Natural killer cell treated with Interleukin-12 subunit alpha and Interleukin-12 subunit beta and Interleukin-15 and Interleukin-18, amount 100 ng/mL, for 72 hours (primary cell): ENCODE measurements at places on chromosomes 3 and 15. TPM values are rescaled to one million over a fixed set of nuclear protein-coding genes. Genes with fewer than 3 reads are reported as not detected.
A peak's percentile ranks its signal among the peaks of the same experiment; 100 is the strongest.

CEP19 gene
- 2.3 TPM for total RNA-seq

- peaks cover 16% of the 10 kb centered on the region for H3K4me1 ChIP-seq
- no peak for DNase-seq
- H3K36me3 ChIP-seq, result peaks cover 8% of the 10 kb centered on the region
- H3K27ac ChIP-seq, result no peak overlapping the region
- H3K4me3 ChIP-seq, result no peak overlapping the region
Observed at GRCh38 chr3:31469385-31469784, 63.3 kb upstream of the STT3B start.

DNA sequence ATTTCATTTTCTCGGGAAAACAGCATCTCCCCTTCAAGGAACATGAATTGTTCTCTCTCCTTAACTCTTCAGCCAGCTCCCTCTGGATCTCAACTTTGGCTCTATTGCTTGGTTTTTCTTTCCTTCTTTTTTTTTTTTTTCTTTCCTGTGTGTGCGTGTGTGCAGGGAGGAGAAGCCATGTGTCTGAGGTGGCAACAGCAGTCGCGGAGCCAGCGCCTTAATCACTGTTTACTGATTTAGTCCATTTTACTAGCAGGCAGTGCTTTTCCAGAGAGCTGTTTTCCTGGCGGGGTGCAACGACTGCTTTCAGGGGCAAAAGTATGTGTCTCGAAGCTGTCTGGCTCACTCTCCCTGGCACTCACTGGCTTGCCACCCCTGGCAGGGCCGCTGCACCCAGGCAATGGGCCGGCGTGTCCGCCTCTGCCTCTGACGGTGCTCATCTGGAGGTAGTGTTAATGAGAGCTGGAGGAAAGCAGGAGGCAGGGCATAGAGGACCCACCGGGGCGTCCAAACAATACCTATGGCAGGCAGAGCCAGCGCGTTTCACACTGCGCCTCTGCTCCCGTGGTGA lies 835.4 kb upstream of the NR2F2 start:
- H3K4me3 ChIP-seq, result no peak overlapping the region
- H3K27ac ChIP-seq, result no peak overlapping the region
- DNase-seq, result no peak
- H3K36me3 ChIP-seq, result no peaks in the 10 kb centered on the region

DNA sequence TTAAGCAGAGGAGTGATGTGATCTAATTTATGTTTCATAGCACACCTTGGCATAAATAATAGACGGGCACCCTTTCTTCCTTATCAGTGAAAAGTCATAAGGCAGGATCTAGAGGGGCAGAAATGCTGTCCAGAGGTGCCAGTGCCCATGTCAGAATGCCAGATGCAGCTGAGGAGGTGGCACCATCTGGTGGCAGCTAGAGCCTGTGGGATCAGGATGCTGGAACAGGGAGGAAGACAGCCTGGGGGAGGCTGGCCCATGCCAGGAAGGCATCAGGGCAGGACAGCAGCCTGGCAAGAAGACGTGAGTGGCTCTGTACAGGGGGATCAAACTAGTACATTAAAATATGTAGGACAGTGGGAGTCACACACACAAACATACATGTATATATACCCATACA lies 16.5 kb downstream of the MYH15 start:
- H3K4me3 ChIP-seq, result no peak overlapping the region
- H3K36me3 ChIP-seq, result no peaks in the 10 kb centered on the region
- no peak for DNase-seq
- no peaks in the 10 kb centered on the region for H3K4me1 ChIP-seq

GRCh38 chr3:148420242-148420641 lies 277.5 kb upstream of the AGTR1 start:
- H3K27me3 ChIP-seq, result no peaks in the 10 kb centered on the region
- no peak overlapping the region for H3K27ac ChIP-seq

ICE2 gene
- 79.4 TPM for total RNA-seq

GRCh38 chr3:66239513-66240123 lies 18.8 kb downstream of the SLC25A26 start:
- H3K27me3 ChIP-seq, result no peaks in the 10 kb centered on the region
- H3K4me1 ChIP-seq, result peaks cover 47% of the 10 kb centered on the region
- no peak for DNase-seq
- H3K27ac ChIP-seq, result peak overlapping the region; percentile 86
- H3K36me3 ChIP-seq, result peaks cover 38% of the 10 kb centered on the region

DNA sequence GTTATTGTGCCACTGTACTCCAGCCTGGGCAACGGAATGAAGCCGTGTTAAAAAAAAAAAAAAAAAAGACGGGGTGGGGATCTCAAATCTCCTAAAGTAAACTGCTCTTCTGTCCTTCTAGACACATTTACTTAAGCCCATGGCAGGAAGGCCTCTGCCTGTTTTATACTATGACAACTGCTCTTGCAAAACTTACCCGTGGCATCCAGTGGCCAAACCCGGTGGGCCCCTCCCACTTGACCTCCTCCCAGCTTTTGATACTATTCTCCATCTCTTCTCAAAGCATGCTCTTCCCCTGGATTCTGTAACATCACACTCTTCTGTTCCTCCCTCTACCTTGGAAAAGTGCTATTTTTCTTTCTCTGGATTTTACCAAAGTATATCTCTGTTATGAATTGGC lies 112.2 kb downstream of the RFTN1 start:
- peaks cover 26% of the 10 kb centered on the region for H3K36me3 ChIP-seq
- H3K4me3 ChIP-seq, result no peak overlapping the region
- H3K27me3 ChIP-seq, result no peaks in the 10 kb centered on the region
- H3K27ac ChIP-seq, result peak overlapping the region; percentile 57
- DNase-seq, result no peak
- peaks cover 51% of the 10 kb centered on the region for H3K4me1 ChIP-seq

TRIM42 gene
- not detected for total RNA-seq

- peaks cover 6% of the 10 kb centered on the region for H3K4me1 ChIP-seq
- no peak for DNase-seq
- H3K36me3 ChIP-seq, result no peaks in the 10 kb centered on the region
- H3K27me3 ChIP-seq, result peaks cover 6% of the 10 kb centered on the region
Observed at GRCh38 chr15:62506217-62506805, 341.2 kb upstream of the C2CD4B start.

- no peaks in the 10 kb centered on the region for H3K27me3 ChIP-seq
- no peaks in the 10 kb centered on the region for H3K36me3 ChIP-seq
- peaks cover 21% of the 10 kb centered on the region for H3K4me1 ChIP-seq
- no peak overlapping the region for H3K4me3 ChIP-seq
- DNase-seq, result no peak
Observed at GRCh38 chr3:11547498-11547897, 96.2 kb downstream of the VGLL4 start.

PTX3 gene
- not detected for total RNA-seq

DNA sequence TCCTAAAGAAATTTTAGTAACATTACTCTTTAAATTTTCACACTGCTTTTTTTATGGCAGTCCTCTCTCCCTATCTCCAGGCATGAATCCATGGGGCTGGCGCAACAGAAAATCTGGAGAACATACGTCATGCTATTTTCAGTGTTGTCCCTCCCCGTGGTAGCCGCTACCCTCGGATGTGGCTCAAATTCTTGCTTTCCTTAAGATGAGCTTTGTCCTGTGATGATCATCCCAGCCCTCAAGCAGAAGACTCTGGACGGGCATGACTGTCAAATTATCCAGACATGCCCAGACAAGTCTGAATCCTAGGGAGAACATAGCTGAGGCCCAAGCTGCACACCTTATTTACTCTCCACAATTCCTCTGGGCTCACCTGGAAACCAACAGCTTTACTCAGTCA lies 49.1 kb downstream of the FMN1 start:
- H3K4me3 ChIP-seq, result no peak overlapping the region
- H3K36me3 ChIP-seq, result no peaks in the 10 kb centered on the region
- H3K4me1 ChIP-seq, result peaks cover 18% of the 10 kb centered on the region
- H3K27ac ChIP-seq, result no peak overlapping the region
- H3K27me3 ChIP-seq, result peaks cover 9% of the 10 kb centered on the region

DNA sequence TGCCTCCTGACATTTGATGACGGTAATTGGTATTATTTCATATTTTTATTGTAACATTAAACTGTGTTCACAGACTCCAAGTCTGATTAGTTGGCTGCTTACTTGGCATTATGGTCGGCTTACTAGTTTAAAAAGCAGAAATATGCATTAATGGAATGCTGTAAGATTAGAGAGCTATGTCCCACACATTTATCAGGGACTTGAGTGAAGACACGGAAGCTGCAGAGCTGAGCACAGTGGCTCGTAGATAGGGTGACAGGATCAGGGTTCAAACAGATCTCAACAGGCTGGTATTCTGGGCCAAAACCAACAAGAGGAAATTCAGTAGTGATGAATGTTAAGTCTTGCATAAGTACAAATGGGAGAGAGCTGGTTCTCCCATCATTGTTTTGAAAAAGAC lies 113.8 kb downstream of the ADAMTSL3 start:
- H3K36me3 ChIP-seq, result no peaks in the 10 kb centered on the region
- DNase-seq, result no peak
- H3K27me3 ChIP-seq, result peaks cover 4% of the 10 kb centered on the region
- no peak overlapping the region for H3K4me3 ChIP-seq
- no peak overlapping the region for H3K27ac ChIP-seq
- no peaks in the 10 kb centered on the region for H3K4me1 ChIP-seq

ZBTB20 gene
- total RNA-seq, result 14.2 TPM

GRCh38 chr3:191065181-191065805 lies 133.7 kb upstream of the OSTN start:
- H3K27ac ChIP-seq, result no peak overlapping the region
- no peak for DNase-seq
- no peak overlapping the region for H3K4me3 ChIP-seq
- H3K36me3 ChIP-seq, result no peaks in the 10 kb centered on the region

SFMBT1 gene
- total RNA-seq, result 25.5 TPM

LDHAL6B gene
- total RNA-seq, result not detected

GPR87 gene
- total RNA-seq, result not detected

GRCh38 chr3:12394569-12395271 lies 89.6 kb upstream of the TSEN2 start:
- peak overlapping the region; percentile 80 for H3K4me3 ChIP-seq
- H3K27me3 ChIP-seq, result peaks cover 24% of the 10 kb centered on the region
- no peaks in the 10 kb centered on the region for H3K36me3 ChIP-seq
- H3K27ac ChIP-seq, result peak overlapping the region; percentile 71

DNA sequence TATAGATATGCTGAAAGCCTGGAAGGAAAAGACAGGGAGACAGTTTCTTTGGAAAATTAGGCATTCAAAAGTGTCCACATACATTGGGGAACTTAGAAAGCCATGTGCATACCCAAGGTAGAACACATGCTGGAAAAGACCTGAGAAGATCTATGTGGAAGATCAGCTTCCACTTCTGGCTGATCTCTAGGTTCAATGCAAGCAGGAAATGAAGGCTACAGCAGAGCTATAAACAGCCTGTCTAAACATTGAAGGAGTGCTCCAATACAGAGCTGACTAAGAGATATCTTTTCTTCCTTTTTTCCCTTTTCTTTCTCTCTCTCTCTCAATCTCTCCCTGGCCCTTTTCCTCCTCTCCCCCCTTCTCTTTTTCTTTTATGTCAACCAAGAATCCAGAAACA lies 73.6 kb upstream of the TCF12 start:
- no peaks in the 10 kb centered on the region for H3K4me1 ChIP-seq
- DNase-seq, result no peak
- H3K27ac ChIP-seq, result no peak overlapping the region
- no peaks in the 10 kb centered on the region for H3K36me3 ChIP-seq
- no peaks in the 10 kb centered on the region for H3K27me3 ChIP-seq
- H3K4me3 ChIP-seq, result no peak overlapping the region

DNA sequence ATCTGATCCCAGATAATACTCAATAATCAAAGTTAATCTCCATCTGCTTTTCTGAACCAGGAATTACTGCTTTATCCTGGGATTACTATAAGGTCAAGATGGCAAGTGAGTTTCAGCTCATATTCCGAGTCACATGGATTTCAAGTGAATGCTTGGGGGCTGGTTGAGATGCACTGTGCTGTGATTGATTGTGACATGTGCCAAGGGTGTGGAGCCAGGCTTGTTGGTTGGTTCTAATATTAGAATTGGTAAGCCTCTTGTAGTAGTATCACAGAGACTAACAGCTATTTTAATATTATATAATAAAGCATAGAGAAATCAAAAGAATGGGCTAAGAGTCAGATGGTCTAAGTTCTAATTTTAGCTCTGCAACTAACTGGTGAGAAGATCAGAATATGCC lies 74.2 kb upstream of the ICE2 start:
- peaks cover 48% of the 10 kb centered on the region for H3K36me3 ChIP-seq
- H3K27me3 ChIP-seq, result no peaks in the 10 kb centered on the region
- peaks cover 86% of the 10 kb centered on the region for H3K4me1 ChIP-seq
- no peak for DNase-seq
- H3K27ac ChIP-seq, result peak overlapping the region; percentile 93
- peak overlapping the region; percentile 88 for H3K4me3 ChIP-seq

DNA sequence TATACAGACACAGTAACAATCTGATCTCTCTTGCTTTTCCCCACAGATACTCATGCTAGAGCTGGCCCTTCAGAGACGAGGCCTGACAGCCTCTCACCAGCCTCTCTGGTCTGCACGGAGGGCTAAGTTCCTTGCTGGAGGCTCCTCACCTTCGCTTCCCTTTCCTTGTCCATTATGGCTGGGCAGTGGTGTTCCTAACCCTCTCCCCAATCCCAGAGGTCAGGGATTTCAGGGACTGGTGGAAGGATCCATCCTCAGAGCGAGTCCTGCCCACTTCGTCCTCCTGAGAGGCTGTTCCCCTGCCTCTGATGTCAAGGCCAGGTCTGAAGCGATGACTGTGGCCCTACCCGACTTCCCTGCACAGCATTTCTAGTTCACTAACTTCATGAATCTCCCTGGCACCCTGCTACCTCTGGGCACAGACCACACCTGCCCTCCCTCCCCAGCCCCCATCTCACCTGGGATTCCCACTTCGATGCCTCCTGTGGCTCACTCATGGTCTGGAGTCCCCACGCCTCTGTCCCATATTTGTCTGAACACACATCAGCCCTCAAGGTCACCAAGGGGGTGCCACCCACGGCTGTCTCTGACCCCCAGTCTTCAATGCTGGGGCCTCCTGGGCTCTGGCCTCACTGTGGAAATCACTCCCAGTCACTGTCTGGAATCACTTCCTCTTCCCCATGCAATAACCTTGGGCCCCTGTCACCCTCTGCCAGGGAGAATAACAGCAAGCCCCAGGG lies 124.9 kb upstream of the PRR20G start:
- no peaks in the 10 kb centered on the region for H3K36me3 ChIP-seq
- no peaks in the 10 kb centered on the region for H3K4me1 ChIP-seq
- no peak overlapping the region for H3K4me3 ChIP-seq
- no peak overlapping the region for H3K27ac ChIP-seq

DNA sequence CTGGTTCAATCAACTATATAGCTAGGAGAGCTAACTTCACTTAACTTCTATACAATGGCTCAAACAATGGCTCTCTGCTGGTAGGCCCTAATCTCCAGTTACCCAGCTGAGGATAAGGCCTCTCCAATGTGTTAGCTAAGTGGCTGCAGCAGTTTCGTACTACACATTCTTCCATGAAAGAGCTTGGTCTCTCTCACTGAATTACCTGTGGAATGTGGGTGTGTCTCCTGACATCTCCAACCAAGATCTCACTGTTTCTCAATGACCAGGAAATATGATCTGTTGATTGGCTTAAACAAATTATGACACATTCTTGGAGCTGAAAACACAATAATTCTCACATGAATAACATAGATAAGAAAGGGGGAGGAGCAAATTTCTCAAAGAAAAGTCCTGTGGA lies 169.8 kb upstream of the ROBO1 start:
- no peaks in the 10 kb centered on the region for H3K27me3 ChIP-seq
- no peaks in the 10 kb centered on the region for H3K36me3 ChIP-seq
- no peak overlapping the region for H3K27ac ChIP-seq
- DNase-seq, result no peak
- no peak overlapping the region for H3K4me3 ChIP-seq

SENP2 gene
- total RNA-seq, result 41.2 TPM

- peak; percentile 69 for DNase-seq
- H3K27ac ChIP-seq, result no peak overlapping the region
- peaks cover 3% of the 10 kb centered on the region for H3K27me3 ChIP-seq
Observed at GRCh38 chr15:84914909-84915605, 30.6 kb downstream of the SLC28A1 start.

CIB2 gene
- 0.67 TPM for total RNA-seq

ADAMTS9 gene
- not detected for total RNA-seq
